Activated CD8-positive, alpha-beta memory T cell treated with anti-CD3 and anti-CD28 coated beads, Interleukin-2, amount 50 U/mL, for 48 hours (primary cell): ENCODE measurements at places on chromosomes 4 and X.

DNA sequence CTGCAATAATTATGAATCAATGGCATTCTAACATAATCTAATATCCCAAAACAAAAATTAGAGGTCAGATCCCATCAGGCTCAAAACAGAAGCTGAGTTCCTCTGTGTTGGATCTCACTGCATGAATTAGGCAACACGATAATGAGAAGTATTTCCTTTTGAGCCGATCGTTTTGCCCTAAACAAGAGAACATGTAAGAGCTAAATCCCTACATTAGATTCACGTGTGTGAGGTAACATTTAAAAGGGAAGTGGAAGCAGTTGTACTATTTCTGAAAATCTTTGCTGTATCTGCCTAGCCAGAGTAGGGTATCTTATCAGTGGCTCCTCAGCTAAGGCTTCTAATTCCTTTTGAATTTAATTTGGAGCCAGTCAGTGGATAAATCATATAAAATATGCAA is 115.6 kb downstream of the C4orf51 start:
- no peak for DNase-seq

GRCh38 chrX:136431625-136432024 is 56.1 kb upstream of the BRS3 start:
- DNase-seq, result no peak

GRCh38 chrX:11059933-11060332 is 51.2 kb upstream of the HCCS start:
- no peak for DNase-seq

- no peak for DNase-seq
Observed at GRCh38 chr4:26009502-26009901, 95.5 kb downstream of the SMIM20 start.

GRCh38 chrX:13990126-13990800 is 39.4 kb downstream of the GEMIN8 start:
- no peak for DNase-seq

DNA sequence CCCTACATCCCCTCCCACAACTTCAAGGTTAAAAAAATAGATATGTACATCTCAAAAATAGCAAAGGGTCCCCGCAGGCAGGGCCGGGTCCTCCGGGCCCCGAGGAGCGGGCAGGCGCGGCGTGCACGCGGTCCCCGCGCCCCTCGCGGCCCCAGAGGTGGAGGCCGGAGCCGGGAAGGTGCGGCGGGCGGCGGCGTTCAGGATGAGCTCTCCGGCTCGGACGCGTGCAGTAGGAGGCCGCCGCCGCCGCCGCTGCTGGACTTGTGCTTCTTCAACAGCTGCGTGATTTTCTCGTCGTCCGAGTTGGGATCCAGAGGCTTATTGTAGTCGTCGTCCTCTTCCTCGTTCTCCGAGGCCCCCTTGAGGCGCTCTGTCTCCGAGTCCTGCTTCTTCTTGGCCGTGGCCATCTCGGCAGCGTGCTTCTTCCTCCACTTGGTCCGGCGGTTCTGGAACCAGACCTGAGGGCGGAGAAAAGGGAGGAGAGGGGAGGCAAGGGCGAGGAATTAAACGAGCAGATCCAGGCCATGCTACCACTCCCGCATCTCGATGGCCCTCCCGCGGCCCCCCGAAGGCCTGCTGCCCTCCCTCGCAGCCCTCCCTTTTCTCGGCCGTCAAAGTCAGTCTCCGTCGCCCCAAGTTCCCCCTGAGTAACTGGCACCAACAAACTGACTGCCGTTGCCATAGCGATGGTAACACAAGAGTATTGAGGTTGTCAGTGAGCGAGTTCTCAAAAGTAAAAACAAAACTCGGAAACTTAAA is 5.8 kb downstream of the NKX6-1 start:
- no peak for DNase-seq

DNA sequence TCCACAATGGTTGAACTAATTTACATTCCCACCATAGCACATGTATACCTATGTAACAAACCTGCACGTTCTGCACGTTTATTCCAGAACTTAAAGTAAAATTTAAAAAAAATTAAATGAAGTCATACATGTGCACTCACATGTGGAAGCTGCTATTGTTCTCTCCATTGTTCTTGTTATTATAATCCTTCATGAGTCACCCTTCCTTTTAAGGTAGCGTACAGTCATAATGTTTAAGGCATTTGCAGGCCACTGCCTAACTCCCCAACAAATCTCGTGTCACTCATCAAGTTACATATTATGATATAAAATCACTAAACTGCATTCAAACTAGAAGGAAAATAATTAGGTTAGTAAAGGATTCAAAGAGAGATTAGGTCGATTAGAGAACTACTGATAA is 63.6 kb downstream of the SLC7A11 start:
- no peak for DNase-seq
